ENCODE measurements at places on chromosomes 16 and 17. TPM values are rescaled to one million over a fixed set of nuclear protein-coding genes. Genes with fewer than 3 reads are reported as not detected.

GRCh38 chr16:57810197-57811031 is 8.1 kb upstream of the KIFC3 start:
- no peak for DNase-seq

DNA sequence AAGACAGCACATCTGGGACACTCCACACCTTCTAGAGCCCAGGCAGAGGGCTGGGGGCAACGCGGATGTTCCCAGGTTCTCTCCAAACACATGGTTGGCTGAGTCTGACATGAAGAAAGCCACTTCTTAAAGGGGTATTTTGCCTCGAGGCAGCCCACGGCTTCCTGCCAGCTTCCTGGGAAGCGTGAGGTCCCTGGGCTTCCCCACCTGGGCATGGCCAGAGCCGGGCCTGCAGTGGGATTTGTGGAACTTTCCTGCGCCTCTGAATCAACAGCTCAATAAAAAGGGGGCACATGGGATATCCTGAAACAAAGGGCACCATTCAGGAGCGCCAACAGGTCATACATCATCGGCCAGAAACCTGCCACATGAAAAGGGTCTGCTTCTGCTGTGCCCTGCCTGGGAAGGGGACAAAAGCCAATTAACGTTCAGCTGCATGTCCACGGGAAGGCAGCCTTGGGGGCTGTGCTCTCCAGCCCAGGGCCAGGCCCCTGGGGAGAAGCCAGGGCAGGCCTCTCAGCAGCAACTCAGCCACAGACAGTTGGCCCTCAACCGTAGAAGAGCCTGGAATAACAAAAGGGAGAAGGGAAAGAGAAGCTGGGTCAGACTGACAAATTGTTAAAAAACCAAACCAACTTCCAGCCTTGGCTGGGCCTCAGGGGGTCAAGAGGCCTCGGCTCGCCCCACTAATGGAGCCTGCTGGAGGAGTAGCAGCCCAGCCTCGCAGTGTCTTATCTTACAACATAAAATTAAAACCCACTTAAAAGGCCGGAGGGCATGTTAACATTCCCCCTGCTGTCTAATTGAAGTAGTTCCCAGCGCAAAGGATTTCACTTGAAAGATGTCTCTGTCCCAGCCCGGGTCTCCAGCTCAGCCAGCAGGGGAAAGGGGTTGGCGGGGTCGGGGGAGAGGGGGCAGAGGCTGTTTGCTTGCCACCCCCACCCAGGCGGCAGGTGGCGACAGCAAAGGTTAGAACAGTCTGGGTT is 34.2 kb downstream of the TBX4 start:
- peak; percentile 27 for DNase-seq

GRCh38 chr17:8900207-8900606 is 32.7 kb upstream of the PIK3R6 start:
- DNase-seq: no peak

DNA sequence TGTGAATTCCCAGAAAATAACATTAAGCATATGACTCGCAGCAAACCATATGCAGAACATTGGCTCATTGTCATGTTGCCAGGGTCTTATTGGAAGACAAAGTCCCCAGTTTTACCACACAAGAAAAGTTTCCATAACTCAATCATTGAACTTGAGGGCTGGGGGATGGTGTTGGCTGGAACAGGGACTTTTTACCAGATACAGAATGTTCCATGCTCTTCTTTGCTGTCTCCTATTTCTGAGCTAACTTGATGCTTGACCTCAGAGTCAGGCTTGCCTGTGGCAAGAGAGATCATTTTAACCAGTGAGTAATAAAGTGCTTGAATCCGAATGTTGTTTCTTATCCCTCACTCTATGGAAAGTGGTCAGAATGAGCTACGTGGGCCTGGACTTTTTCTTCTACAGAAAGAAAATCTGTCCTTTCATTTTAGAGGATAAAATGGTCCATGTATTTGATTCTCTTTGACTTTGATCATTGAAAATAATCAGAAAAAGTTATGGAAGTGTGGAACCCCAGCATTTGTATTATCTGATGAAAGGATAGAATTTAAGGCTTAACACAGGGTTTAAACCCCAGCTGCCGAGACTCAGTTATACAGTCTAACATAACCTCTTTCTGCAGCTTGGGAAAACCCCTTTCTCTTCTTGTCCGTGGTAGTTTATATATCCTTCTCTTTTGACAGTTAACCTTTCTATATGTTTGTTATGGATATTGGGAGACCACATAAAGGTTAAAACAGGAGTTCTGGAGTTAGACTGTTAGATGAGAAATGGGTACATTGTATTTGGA is 67.0 kb downstream of the TUBD1 start:
- DNase-seq: no peak

DNA sequence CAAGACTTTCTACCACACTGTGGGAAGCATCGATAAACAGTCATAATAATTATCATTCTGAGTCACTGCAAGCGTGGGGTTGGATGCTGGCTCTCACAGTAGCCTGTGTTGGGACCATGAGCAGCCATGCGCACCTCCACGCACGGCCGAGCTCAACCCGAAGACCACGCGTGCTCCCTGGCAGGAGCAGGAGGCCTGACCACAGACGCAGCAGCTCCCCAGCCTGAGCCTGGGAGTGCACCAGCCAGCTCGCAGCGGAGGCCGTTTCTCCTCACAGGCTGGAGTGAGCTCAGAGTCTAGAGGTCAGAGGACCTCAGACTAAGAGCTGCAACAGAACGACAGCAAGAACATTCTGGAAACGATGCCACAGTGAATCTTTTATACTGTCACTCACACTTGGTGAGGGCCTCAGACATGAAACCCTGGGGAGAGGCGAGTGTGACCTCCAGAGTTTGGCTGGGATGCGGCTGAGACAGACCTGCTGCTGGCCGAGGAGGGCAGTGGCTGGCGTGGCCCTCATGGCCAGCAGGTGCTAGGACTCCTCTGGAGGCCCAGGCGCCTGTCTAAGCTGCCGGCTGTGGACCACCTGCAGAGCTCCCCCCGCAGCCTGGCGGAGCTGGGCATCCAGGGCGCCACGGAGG is 6.0 kb downstream of the NDUFAF8 start:
- DNase-seq: no peak

GRCh38 chr17:48445248-48445620 is 15.2 kb upstream of the SKAP1 start:
- DNase-seq: no peak

DNA sequence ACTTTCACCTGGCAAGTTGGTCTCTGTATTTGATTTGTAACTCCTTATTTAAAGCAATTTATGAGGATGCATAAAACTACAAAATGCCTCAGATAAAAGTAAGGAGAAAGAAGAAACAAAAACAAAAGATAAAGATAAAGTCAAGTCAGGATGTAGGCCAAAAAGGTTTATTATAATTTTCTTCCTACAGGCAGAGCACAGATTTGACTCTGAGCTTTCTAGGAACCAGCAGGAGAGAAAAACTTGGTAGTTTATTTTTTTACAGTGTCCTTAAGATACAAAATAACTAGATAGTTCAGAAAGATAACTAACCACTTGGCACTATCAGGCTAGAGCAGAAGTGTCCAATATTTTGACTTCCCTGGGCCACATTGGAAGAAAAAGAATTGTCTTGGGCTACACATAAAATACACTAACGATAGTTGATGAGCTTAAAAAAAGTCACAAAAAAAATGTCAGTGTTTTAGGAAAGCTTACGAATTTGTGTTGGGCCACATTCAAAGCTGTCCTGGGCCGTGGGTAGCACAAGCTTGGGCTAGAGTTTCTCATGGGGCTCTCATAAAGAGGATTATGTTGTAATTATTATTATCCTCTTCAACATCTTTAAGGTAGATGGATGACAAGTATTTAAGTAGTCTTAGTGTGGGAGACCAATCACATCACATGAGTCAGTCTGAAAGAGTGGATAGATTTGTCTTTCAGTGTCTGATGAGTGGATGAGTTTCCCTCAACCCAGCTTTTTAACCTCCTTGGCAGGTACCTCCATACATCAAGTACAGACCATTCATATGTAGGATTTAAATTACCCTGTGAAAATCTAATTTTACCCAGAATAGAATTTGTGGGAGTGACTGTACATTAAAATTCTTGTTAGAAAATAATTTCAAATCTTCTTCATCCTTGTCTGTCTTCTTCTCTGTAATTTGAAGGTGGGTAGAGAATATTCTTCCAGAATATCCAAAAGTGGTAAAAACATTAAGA is 17.0 kb downstream of the PAFAH1B1 start:
- DNase-seq: no peak

- DNase-seq: no peak
Observed at GRCh38 chr16:87286839-87287626, 30.2 kb downstream of the C16orf95 start.

DNA sequence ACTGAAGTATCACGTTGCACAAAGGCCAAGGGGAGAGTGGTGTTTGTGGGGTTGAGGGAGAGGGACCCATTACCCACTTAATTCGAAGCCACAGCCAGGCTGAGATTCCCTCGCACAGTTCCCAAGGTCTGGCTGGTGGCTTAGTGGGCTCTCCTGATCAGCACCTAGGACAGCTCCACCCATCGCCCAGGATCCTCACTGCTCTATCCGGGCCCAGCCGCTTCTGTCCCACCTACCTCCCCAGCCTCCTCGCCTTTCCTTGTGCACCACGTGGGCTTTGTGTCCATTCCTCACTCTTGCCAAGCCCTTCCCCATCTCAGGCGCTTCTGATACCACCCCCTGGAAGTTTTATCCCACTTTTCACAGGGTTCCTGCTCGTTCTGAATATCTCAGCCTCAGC is 163.5 kb downstream of the CCT6B start:
- no peak for DNase-seq

GRCh38 chr16:57618296-57619132 is 9.9 kb upstream of the ADGRG1 start:
- DNase-seq: no peak

GRCh38 chr17:27457360-27457715 is 1.1 kb downstream of the KSR1 start:
- peak; percentile 57 for DNase-seq

DNA sequence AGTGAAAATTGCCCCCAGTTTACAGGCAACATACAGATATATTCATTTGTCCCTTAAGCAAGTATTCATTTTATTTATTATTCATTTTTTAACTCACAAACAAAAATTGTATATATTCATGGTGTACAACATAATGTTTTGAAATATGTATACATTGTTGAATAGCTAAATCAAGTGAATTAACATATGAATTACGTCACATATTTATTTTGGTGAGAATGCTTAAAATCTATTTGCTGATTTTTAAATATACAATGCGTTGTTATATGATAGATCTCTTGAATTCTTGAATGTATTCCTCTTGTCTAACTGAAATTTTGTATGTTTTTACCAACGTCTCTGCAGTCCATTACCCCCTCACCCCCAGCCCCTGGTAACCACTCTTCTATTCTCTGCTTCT is 63.4 kb upstream of the CDH13 start:
- no peak for DNase-seq

DNA sequence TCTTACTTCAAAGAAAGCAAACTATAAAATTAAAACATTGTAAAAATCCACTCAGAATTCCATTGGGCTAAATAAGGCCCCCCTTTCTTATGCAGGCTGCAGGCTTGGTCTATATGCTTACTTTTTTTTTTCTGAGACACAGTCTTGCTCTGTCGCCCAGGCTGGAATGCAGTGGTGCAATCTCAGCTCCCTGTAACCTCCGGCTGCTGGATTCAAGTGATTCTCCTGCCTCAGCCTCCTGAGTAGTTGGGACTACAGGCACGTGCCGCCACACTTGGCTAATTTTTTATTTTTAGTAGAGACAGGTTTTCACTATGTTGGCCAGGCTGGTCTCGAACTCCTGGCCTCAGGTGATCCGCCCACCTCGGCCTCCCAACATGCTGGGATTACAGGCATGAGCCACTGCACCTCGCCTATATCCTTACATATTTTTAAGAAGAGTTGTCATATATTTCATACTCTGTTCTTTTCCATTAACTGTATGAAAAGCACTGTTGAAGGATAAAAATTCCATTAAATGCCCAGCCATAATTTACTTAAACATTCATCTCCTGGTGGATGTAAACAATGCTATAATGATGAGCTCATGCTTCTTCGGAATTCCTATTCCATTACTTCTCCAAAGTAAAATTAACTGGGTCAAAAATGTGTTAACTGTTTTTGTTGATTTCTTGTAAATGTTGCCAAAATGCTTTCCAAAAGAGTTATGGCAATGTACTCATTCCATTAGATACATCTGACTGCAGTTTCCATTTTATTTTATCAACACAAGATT is 17.8 kb downstream of the SNN start:
- DNase-seq: no peak

GRCh38 chr17:43015579-43015978 is 6.6 kb downstream of the VAT1 start:
- no peak for DNase-seq

DNA sequence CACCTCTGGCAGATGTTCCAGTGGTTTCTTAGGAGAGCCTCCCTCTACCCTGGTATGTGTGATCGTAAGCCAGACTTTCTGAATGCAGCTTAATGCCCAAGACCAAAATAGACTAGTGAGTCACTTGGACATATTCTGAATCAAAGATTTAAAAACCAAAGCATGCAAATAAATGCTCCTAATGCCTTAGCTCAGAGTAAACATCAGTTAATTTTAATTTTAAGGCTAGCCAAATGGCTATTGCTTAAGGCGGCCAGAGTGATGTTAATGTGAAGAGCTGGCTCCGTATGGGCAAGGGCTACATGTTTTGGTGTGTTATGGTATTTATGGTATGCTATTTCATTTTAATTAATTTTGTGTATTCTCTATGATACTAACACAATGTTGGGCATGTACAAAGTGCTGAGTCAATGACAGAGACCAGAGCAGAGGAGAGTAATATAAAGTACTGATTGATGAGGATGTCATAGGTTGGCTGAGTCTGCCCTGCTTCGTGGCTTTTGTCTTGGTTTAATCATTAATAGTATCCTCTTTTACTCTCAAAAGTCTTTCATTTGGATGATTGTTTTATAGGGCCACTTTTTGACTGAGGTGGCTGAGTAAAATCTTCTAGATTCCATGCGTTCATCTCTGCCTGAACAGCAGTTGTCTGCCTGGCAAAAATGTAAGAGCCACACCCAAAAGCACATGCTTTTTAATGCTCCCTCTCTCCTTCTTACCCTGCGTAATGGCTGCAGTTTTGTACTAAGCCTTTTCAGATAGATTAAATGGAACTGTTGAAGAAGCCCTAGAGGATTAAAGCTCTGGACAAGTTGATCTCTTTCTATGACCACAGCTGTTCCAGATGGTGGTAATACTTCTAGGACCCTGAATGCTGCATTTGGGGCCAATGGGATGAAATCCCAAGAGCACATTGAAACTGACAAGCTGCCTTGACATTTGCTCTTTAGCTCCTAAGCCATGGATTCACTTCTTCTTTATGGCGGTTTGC is 59.6 kb downstream of the MAP2K6 start:
- DNase-seq: no peak

- DNase-seq: no peak
Observed at GRCh38 chr16:53115773-53116172, 61.0 kb downstream of the CHD9 start.

DNA sequence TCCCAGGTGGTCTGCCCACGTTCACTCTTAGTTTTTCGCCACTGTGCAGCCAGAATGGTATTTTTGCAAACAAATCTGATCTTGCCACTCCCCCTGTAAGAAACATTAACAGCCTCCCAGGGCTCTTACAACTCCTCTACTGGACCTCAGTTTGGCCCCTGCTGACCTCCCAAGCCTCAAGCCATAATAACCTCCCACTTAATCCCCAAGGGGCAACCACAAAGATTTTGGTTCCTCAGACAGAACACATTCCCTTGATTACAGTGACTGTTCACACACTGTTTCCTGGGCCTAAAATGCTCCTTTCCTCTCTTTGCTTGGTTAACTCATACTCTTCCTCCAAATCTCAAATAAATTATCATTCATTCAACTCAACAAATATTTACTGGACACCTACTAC is 21.5 kb upstream of the CD300E start:
- DNase-seq: no peak

Gene TPSG1
- not detected for polyA plus RNA-seq

Gene TPSD1
- polyA plus RNA-seq: not detected

Gene USP6
- polyA plus RNA-seq: 0.05 TPM

Gene TNK1
- 0.95 TPM for polyA plus RNA-seq

Gene PITPNM3
- polyA plus RNA-seq: 6.5 TPM

Gene C16orf89
- polyA plus RNA-seq: 14.4 TPM

Gene GP1BA
- not detected for polyA plus RNA-seq

Gene SLFN11
- polyA plus RNA-seq: 2.4 TPM

Measured in brain (organoid and tissue), 16 donors.